ENCODE measurements at places on chromosomes 13 and 19. TPM values are rescaled to one million over a fixed set of nuclear protein-coding genes. Genes with fewer than 3 reads are reported as not detected.

Gene GPR18
- polyA plus RNA-seq = 0.32 TPM

DNA sequence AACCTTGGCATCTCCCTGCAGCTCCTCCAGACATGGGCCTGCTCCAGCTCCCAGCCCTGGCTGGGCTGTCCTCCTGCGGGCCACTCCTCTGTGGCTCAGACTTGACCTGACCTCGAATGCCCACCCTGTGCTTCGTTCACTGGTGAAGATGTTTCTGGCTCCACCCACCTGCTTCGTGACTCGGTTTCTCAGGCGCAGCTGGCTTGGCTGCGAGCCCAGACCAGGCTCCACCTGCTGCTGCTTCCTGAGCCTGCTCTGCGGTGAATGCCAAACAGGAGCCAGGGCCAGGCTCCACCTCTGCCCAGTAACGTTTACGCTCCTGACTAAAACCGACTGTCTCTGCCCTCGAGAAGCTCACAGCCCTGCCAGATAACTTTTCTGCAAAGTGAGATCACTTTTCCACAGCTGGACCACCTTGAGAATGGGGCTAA, 8.9 kb upstream of the RSPH6A start:
- DNase-seq = no peak

DNA sequence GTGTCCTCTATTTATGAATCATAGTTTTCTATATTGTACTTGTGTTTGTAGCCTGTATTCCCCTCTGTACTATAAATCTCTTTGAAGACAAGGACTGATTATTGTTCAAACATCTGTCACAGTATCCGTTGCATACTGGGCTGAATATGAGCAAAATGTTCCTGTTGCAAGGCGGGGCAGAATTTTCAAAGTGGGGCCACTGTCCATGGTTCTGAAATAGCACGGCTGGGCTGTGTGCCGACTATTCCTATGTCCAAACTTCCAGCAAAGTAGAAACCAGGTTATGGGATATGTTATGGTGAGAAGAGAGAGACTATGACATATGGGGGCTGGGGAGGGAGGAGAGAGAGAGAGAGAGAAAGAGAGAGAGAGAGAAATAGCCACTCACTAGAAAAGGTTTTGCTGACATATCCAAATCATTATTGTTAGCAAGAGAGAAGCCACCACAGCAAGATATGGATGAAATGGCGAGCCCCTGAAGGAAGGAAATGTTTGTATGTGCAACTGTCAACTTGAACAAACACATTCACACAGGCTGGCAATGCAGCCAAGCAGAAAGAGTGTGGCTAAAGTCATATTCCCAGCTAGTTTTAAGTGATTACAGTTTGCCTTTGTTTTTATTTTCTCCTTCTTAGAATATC, 107.0 kb upstream of the GPR12 start:
- DNase-seq = peak; percentile 19

GRCh38 chr13:71865874-71866334, 1.1 kb downstream of the DACH1 start:
- DNase-seq = no peak

DNA sequence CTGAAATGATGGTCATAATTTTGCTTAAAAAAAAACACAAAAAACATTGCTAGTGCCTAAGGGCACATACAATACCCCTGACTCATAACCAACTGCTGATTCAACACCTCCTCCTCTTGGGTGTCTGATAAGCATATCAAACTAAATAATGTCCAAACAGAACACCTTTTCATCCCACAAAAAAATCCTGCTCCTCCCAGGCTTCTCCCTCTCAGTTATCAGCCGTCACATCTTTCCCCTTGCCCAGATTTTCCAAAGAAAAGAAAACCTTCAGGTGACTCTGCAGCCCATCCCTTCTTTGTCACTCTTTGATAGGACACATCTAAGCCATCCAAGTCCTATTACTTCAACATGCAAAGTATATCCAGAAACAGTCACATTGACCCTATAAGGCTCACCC, 46.9 kb downstream of the ABCC4 start:
- no peak for DNase-seq

- DNase-seq = no peak
Observed at GRCh38 chr13:73198991-73199411, 140.2 kb downstream of the KLF5 start.

GRCh38 chr19:21698215-21698614, 69.2 kb downstream of the ZNF100 start:
- DNase-seq = peak; percentile 36

Gene HS6ST3
- 0.05 TPM for polyA plus RNA-seq

Gene MRPL34
- 36.6 TPM for polyA plus RNA-seq

GRCh38 chr19:2374808-2375207, 14.7 kb downstream of the TMPRSS9 start:
- no peak for DNase-seq

DNA sequence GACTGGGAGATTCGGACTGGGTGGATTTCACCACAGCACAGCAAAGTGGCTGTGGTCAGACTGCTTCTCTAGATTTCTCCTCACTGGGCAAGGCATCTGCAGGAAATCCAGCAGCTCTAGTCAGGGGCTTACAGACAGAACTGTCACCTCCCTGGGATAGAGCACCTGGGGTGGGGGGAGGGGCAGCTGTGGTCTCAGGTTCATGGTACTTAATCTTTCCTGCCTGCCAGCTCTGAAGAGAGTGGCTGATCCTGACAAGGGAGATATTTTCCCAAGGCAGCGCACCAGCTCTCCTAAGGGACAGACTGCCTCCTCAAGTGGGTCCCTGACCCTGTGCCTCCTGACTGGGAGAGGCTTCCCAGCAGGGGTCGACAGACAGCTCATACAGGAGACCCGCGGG, 212.8 kb upstream of the KLF12 start:
- DNase-seq = no peak

GRCh38 chr13:113178070-113178895, 19.8 kb downstream of the PROZ start:
- no peak for DNase-seq

GRCh38 chr13:93875547-93875946, 603.9 kb downstream of the DCT start:
- DNase-seq = no peak

DNA sequence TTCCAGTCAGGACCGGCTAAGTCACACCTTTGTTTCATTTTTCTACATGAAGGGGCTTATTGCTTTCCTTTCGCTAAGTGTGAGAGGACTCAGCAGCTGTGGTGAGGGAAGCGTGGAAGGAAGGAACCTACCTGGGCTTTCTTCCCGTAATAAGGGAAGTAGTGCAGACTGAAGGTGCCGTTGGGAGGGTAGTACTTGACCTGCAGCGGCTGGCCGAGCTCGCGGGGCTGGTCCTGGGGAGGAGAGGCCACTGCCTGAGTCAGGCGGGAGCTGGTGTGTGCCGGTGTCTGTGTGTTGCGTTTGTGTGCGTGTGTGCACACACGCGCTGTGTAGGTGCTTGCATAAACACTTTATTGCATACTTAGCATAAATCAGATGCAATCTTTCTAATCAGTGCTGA, 7.7 kb downstream of the ATP4B start:
- DNase-seq = no peak

Gene C5AR1
- polyA plus RNA-seq = 3.1 TPM

GRCh38 chr13:21237081-21237480, 60.6 kb downstream of the MRPL57 start:
- DNase-seq = no peak

DNA sequence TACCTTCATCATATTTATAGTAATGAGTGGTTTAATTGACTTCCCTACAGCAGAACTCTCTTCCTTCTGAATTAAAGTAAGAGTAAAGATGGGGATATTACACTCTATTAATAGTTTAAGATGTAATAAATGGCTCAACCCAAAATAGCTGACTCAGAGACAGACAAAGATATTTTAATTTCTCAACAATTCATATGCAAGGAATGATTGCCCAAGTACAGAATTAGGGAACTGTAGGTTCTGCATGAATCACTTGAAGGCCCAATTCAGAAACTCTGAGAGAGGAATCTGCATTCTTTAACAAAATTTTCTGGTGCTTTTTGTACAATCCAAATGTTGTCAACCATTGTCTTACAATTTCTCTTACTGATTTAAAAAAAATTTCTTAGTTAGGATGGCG, 42.9 kb upstream of the PCDH9 start:
- no peak for DNase-seq

DNA sequence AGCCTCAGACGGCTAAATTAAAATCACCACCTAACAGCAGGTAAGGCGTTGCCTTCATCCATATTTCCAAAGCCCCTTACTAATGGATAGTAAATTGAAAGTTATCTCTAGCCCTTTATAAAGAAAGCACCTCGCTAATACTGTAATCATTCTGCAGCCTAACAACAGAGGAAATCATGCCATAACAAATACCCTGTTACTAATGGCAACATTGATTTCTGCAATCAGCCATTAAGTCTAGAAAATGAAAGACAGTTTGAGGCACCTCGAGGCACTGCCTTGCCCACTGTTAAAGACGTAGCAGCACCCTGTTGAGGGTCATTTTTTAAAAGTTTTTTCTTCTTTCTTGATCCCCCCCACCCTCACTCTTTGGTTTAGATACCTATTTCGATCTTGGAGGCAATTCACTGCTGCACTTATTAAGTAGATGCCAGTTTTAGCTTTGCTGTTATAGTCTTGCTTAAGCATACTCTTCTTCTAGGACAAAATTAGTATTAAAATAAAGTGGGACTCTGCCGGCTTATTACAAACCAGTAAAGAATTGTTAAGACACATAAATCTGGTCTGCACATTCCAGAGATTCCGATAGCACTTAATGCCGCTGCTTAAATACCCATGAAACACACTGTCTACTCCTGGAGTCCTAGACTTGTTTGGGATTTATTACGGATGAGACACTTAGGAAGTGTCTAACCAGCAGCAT, 74.8 kb downstream of the ZNF536 start:
- DNase-seq = no peak

DNA sequence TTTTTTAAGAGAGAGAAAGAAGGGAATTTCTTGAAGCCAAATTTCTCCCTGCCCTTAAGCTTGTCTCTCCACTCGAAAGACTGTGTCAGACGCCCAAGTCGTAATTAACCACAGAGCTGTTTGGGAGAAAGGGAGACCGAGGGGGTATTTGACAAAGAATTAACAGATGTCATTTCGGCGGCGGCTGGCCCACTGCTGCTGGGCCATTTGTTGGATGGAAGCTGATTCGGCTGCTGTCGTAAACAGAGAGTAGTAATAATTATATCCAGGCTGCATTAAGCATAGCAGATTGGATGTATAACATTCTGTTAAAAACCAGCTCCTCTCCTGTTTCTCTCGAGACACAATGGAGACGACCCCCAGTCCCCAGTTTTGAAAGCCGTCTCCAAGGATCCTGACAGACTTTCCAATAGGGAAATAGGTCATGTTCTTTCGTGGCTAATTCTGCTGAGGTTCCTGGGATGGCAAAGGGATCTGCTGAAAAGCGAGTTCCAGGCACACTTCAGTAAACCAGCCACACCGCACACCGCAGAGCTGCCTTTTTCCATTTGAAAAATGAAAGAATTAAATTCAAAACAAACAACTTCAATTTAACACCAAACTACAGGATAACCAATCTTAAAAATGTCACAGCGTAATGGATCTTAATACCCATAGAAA, 71.5 kb downstream of the KCTD15 start:
- DNase-seq = no peak

DNA sequence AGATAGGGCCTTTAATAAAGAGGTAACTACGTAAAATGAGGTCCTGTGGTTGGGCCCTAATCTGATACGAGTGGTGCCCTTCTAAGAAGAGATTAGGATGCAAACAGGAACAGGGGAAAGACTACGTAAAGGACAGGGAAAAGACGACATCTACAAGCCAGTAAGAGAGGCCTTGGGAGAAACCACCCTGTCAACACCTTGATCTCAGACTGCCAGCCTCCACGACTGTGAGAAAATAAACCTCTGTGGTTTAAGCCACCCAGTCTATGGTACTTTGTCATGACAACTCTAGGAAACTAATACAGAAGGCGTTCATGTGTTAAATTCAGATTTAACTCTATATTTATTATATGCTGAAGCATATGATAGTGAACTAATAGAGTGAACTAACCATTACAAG, 566.3 kb downstream of the UQCRFS1 start:
- DNase-seq = no peak

- DNase-seq = no peak
Observed at GRCh38 chr13:25518441-25518840, 146.7 kb downstream of the ATP8A2 start.

DNA sequence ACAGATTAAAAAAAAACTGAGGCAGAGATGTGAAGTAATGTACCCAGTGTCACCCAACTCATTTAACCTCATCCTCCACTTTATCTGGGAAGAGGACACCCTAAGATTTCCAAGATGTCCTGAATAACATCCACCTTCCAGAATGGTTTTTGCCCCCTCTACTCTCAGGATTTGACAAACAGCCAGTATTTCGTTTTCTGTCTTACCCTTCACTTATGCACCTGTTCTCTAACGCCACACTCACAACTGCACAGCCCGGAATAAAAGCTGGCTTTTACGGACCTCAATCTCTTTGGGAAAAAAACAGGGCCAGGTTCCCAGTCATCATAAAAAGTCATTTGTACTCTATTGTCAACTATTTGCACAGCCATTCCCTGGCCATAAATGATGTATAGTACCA, 21.2 kb upstream of the CEACAM6 start:
- DNase-seq = no peak

Gene CARM1
- polyA plus RNA-seq = 36.0 TPM

Gene PRSS57
- 0.64 TPM for polyA plus RNA-seq

- DNase-seq = no peak
Observed at GRCh38 chr13:99027260-99027659, 49.4 kb upstream of the DOCK9 start.

- no peak for DNase-seq
Observed at GRCh38 chr13:109385242-109385560, 401.2 kb downstream of the IRS2 start.

DNA sequence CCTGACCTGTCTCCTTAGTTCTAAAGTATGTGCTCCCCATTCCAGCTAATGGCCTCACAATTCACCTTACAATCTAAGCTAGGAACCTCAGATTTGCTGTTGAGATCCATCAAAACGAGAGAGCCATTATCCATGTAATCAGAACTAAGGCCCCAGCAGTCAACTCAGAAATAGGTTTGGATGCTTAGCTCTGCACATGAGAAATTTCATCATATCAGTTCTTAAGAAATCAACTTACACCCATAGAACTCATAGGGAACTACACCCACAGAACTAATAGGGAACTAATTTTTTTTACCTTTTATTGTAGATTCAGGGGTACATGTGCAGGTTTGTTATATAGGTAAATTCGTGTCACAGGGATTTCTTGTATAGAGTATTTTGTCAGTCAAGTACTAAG, 28.7 kb downstream of the CYSLTR2 start:
- DNase-seq = no peak

DNA sequence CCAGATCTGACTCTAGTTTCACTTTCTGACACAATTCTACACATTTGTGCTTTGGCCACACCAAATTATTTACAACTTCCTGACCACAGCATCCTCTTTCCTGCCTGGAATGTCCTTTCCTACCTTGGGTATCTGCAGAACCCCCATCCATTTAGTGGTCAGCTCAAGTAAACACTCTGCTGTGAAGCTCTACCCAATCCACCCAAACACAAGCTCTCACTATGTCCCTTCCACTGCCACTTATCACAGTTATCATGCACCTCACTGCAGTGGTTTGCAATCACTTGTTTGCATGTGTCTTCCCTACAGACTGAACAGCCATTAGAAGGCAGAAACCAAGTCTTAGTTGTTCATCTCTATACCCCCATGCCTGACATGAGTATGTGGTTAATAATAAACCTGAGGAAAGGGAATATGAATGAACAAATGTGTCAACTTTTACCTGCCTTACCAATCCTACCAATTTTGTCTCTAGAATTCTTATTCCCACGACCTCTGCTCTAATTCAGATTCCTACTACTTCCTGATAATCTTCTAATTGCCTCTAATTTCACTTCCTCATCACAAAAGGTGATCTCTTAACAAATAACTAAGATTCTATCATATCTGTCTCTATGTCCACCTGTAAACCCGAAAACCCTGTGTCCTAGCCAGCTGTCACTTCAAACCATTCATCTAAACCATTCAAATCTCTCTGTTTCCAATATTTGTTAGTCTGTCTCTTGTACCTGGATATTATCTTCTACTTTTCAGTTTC, 25.1 kb downstream of the LNX2 start:
- DNase-seq = no peak
